ENCODE measurements at places on chromosomes 5 and 9.
A peak's percentile ranks its signal among the peaks of the same experiment; 100 is the strongest.

DNA sequence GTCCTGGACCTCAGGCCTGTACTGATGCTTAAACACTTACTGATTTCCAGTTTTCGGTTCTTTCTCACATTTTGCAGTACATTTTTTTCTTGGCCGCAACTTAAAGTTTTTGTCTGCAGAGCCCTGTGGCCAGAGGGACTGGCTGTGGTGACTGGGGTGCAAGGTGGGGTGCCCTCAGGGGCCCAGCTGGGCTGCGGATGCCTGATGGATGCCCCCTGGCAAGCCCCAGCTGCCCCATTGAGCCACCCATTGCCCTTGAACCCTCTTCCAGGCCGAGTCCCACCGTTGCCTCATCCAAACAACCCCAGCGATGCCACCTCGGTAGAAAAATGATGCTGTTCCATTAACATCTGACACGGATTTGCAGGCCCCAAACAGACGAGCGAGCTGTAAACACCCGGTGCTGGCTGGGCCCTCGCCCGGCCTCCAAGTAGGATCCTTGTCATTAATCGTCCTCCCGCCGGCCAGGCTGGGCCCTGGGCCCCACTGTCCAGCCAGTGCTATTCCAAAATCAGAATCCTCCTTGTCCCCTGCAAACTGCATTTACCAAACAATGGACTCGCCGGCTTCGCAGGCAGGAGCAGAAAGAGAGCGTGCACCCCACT, 107.9 kb downstream of the PHF2 start:
- no peak for DNase-seq

GRCh38 chr5:38341641-38342040, 83.3 kb downstream of the EGFLAM start:
- no peak for DNase-seq

DNA sequence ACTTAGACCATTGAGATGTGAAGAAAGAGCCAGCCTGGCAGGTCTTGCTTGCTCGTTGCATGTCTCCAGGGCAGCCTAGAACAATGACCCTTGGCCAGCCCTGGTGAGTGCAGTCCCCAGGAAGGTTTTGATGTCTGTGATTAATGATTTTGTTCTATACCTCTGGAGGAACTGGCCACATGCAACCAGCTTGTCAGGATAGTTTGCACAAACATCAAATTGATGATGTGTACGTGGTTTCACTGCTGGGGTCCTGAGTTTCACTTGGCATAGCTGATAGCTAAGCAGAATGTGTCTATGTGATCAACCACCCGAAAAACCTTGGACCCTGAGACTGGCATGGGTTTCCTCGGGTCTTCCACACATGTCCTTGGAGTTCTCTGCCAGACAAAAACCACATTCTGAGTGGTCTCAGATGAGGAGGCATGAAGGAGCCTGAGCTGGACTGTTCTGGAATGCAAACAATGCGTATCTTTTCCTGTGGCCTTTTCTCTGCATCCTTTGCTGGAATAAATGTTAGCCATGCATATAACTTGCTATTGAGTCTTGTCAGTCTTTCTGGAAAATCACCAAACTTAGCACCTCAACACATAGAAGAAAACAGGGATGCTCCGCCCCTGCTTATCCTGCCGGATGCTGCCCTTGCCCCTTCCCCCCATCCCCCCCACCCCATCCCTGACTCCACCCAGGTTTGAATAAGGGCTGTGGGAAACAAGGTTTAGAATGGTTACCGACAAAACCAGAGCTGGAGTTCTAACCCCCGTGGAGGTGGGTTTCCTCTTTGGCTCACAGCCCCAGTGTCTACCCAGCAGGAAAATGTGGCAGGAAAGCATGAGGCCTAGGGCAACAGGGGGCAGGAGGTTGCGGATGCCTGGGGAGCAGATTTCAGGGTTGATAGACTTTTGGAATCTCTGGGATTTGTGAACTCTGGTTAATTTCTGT, 50.1 kb upstream of the ANKRD33B start:
- DNase-seq = no peak

DNA sequence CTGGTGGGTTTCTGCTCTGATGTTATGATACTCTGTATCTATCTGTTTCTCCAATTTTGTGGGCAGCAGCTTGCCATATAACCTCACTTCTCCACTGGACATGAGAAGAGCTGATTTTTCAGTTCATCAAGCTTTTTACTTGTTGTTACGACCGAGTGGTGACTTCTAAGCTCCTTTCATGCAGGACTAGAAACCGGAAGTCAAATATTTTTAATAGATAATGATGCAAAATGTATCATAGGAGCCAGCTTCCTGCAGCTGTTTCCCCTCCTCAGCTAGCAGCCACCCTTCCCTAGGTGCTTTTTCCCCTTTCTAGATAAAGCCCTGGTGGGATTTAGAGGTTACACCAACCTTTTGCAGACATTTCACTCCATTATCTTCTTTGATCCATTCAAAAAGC, 17.0 kb upstream of the ADAM19 start:
- DNase-seq = no peak

DNA sequence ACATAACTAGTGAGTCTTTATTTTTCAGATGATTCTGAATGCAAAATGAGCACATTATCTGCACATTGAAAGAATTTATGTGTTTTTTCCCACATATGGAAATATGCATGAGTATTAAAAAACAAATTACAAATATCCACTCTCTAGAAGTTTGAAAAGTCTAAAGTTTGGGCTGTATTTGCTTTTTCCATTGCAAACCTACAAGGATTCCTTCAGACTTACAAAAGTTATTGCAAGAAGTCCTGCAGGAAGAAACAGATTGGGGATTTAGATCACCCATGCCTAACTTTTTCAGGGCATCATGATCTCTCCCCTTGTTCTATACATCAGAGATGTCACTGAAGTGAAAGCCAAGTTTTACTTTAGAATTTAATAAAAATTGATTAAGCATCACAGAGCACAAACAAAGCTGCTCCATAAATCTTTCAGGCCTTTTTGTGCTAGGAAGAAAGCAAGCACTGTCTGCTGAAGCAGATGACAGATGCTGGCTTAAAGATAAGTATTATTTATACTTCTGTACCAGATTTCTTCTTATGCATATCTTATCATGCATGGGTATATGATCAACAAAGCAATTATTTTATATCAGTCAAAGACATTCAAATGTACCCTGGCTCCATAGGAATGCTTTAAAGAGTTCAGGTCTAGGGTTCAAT, 71.7 kb downstream of the NFIB start:
- no peak for DNase-seq

GRCh38 chr5:56126487-56127179, 106.5 kb downstream of the ANKRD55 start:
- DNase-seq = no peak

DNA sequence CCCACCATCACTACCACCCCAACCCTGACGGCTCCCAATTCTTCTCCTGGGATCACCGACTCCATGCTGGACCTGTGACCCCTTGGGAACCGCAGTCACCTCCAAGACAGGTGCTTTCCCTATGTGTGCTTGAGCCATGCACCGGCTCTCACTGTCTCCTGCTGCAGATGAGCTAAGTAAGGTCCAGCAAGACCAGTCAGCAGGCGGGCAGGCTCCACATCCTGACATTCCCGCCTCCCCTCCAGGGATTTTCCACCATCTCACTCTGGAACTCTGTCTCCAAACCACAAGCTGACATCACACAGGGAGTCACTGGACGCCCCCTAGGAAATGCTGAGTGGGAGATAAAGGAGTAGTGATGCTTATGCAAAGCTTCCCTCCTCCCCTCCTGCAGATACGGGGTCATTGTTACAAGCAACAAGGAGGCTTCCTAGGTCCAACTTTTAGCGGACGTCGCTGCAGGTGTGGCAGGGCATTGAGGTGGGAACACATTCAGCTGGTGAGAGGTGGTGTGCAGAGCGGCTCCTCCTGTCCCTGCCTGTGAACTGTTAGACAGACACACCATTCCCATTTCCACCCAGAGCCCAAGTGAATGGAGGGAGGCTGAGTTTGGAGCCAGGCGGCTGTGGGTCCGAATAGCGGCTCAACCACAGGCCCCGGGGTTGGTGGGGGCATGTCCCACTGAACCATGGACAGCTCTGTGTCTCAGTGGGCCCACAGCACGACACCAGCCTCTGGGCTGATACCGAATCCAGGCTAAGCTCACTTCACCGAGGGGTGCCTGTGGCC, 129.2 kb upstream of the PHYKPL start:
- no peak for DNase-seq

- DNase-seq = no peak
Observed at GRCh38 chr9:36936498-36936831, 97.6 kb downstream of the PAX5 start.

DNA sequence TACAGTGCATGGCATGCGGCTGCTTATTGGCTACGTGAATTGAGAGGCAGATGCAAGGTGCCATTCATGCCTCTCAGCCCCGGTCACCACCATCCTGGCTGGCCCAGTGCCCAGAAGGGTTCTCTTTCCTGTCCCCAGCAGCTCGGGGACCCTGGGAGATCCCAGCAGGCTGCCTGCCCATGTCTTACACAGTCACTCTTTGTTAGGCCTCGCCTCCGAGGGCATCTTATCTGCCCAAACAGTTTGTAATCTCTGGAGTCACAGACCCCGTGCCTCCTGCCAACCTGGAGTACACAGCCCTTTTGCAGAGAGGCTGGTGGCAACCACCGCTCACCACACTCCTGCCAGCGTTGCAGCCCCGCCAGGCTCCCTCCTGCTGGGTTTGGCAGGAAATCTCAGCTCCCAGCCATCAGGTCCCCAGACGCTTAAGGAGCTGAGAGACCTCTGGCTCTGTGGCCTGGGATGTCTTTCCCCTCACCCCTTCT, 7.0 kb upstream of the AK1 start:
- DNase-seq = no peak

DNA sequence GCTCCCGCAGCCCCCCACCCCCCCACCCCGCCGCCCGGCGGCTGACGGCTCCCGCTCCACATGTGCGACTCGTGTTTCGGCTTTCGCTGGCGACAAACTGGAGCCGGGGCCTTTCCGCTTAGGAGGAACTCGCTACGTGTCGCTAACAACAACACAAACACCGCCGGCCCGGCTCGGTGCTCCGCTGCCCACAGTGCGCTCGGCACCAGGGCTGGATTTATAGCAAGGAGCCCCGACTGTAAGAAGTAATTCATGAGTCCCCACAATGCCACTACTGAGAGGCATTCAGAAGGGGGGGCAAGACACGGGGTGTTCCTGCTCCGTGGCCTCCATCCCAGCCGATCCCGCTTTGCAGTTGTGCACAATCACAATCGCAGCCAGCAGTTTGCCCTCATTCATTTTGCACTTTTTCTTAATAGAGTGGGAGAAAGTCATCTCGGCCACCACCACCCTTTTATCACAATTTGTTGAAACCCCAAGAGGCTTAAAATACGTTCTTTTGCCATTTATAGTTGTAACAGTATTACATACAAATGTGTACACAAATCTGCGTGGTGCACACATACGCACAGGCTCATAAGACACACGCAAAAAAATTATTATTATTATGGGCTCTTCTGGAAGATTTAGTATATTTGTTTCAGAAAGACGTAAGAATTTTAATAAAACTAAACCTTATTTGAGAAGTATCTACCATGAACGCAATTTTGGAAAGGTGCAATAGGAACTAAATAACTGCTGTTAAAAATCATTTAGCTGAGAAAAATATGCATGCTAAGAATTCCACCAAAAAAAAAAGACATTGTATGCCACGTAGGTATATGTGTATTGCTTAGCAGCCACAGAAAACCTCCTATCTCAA, 48.1 kb downstream of the EBF1 start:
- peak; percentile 1 for DNase-seq

- no peak for DNase-seq
Observed at GRCh38 chr9:137172901-137173795, 1.3 kb upstream of the TMEM210 start.
